Stimulated activated CD4-positive, alpha-beta T cell treated with anti-CD3 and anti-CD28 coated beads, Interleukin-15, amount 100 ng/mL, for 1 hour (primary cell): ENCODE measurements at places on chromosomes 16 and 17.

DNA sequence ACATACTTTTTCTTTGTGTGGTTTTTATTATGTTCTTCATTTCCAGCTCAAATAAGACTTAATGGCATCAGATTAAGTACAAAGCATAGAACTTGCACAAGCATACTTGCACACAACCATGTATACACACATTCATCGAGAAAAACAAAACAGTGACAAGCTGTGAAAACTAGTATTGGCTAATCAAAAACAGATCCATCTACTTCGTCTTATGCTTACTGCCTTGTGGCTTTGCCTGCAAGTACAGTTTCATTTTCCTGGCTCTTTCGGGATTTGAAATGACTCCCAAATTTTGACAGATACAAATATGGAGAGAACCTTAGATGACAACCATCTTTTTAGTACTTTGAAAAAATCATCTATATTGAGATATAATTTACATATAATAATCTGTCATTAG is 338.3 kb downstream of the BCAS3 start:
- no peak for DNase-seq

DNA sequence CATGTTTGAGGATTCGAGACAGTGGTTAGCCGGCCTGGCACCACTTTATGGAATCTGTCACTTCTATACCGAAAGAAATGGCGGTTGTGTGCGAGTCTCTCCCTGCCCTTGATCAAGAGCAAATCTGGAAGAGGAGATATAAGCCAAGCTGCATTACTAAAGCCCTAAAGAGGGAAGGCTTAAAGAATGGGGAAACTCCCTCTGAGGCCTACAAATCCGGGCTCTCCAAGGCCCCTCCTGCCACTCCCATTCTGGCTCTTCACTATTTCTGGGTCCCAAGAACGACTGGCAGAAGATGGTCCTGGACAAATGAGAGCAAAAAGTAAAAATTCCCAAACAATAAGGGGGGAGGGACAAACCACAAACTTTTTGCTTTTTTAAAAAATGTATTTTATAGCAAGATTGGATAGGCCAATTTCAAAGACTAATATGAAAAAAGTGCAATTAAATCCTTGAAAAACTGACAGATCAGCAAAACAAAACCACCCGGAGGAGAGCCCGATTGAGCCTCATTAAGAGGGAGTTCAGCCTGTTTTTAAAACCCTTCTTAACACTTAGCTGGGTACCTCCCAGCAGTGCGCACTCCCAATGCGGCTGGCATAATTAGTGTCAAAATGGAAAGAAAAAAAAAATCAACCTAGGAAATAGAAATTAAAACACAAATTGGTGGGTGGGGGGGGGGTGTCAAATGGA is 193.5 kb downstream of the ZFHX3 start:
- no peak for DNase-seq

DNA sequence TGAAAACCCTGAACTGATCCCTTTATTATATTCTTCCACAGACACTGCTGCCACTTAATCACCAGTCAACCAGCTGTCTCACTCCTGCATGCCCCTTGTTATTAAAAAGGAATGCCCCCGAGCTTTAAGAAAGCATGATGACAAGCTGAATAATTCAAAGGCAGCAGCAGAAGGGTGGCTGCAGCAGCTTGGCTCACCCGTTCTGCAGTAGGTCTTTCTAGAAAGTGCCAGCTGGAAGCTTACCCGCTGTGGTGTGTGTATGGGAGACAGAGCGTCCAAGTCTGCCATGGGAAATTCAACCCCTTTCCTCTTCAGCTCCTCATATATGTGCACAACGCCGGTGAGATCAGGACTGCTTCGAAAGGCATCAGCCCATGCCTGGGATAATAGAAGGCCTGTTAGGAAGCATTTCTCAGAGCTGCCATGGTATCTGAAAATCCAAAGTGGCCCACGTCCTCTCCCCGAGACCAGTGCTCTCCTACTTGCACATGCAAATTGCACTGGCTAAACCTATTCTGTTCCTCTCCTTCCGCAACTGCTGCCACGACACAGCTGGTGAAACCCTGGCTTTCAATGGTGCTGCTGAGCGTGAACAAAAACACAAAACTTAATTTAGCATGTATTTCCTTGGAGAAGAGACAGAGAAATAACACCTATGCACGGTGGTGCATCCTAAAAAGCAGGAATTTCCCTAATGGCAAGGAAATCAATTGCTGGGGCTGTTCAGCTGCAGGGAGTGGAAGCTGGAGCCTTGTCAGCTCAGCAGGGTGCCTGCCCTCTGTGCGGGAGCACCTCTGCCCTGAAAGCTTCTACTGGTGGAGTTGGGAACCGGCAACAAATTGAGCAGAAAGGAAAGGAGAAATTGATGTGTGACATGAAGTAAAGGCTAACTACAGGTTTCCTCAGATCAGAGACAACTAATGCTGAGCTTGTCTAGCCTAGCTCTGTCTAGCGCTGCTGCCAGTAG is 47.9 kb upstream of the SREBF1 start:
- no peak for DNase-seq

GRCh38 chr16:74611721-74612120 is 4.8 kb upstream of the GLG1 start:
- DNase-seq = no peak

DNA sequence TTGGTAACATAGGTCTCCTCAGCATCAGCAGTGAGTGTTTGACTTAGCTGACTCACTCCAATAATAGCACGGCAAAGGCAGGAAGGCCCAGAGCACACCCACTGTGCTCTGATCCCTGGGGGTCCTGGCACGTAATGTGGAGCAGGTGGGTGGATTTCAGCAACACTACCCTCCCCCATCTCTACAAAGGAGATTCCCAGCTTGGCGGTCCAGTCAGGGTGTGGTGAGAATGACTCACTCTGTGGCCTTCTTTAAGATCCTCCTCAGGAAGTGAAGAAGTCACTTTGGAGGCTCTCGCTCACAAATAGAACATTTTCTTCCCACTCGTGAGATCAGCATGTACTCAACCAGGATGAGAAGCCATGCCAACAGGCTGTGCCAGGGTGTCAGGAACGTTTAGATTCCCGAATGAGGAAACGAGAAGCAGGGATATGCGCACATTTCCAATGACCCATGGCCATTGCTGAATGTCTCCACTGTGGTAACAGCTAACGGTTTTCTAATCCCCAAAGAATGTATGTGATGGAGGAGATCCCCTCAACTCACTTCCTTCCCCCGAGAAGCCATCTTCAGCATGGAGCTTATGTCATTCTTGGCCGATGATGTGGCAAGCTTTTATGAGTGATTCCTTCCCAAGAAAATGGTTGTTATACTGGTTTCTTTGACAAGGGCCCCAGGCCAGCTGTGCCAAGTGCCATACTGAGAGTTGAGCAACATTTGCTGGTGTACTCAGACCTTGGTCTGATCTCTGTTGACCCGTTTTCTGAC is 365.2 kb downstream of the C16orf95 start:
- DNase-seq = no peak

- DNase-seq = no peak
These were observed 806 bp downstream of the TBX21 start for GRCh38 chr17:47733674-47734410.

DNA sequence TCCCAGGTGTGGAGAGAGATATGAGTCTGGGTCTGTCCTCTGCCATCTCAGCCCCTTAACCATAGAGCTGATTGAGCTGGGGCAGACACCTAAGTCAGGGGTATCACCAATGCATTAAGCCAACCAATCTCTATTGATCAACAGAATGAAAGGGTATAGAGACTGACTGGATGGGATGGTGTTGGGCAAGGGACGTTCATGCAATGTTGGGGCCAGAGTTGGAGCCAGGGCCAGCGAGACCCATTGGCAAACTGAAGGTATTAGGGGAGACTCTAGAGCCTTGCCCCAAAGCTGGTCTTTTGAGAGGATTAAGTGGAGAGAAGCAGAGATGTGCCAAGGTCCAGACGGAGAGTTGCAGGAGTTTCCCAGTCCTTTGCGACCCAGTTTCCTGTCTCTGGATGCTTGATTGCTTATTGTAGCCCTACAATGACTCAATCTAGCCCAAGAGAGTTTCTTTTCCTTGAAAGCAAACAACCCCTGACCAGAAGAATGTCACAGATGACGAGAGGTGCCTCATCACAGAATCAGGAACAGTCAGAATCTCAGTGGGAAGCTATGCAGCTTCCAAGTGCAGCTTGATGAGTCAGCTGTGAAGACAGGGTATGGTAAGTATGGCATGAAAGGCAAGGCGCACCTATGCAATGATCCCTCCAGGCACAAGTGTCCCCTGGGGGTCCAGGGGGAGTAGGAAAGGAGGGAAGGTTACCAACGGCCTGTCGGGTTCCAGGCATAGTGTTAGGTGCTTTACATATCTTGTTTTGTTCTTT is 137.2 kb downstream of the UTP18 start:
- DNase-seq = no peak

- no peak for DNase-seq
These were observed 66.2 kb upstream of the TRAP1 start for GRCh38 chr16:3783516-3783915.

DNA sequence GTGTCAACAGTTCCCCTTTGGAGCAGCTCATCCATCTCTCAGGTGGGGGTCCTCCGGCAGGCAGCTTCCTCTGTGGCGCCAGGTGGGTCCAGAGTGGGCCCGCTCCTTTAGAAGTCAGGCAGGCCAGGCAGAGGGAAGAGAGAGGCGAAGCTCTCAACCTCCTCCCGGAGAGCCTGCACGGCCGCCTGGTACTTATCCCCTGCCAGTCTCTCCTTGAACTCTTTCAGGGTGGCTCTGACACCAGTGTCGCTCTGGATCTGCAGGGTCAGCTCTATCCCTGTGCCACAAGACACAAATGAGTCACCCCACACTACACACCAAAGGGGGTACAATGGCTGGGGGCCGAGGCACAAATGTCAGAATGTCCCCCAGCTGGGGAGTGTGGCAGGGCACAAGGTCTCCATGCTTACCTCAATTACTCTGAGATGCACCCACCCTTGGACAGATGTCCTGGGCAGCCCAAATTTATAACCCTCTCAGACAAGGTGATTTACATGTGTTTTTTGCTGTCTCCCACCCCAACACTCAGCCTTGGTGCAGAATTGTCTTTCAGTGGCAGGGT is 13.6 kb downstream of the SMCR8 start:
- DNase-seq = no peak

- DNase-seq = peak; percentile 12
These were observed at the start of gene ZNF768 for GRCh38 chr16:30526137-30526822. Gene ZNF768, minus strand, starts transcription at chr16:30526566. Its CDS starts 153 bp downstream, at chr16:30526413.

DNA sequence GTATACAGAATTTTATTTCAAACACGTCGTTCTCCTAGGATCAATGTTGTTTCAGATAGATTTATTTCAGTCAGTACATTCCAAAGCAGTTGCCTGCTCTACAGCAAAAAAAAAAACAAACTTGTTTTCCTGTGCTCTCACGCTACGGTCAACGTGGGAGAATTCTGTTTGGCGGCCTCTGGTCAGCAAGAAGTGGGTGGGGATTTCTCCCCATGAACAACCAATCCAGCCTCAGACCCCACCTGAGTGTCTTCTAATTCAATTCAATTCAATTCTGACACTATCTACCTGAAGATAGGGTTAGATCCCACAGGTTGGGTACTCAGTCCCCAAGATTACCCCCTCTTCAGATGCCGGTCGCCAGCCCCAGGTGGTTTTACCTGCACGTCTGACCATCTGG is 22.1 kb downstream of the C17orf58 start:
- no peak for DNase-seq

DNA sequence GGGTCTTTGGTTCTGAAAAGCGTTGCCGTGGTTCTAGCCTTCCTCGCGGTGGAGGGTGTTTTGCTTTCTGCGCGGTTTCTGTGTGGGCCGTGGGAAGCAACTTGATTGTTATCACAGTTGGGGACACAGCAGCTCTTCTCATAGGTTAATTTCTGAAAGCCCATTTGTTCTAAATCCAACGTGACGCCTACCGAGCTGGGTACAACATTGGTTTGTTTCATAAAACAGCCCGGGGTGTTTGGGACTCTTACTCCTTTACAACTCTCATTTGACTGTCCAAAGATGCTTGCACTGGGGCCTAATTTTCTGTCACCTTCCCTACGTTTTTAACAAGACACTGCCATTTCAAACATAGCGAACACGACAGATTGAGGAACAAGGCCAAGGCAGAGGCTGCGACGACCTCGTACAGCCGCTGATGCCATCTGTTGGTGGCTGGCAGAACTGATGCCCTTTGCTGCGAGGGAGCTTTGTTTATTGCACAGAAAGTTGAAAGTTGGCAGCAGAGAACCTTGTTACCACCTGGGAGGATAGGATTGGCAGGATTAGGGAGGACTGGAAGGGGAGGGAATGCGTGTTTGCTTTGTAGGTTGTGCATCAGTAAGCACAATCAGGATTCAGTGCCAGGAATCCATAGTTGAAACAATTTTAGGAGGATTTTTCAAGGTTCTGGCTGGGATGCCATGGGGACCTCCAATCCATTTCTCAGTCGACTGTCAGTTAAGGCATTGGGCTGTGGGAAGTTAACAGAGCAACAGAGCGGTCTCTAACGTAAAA is 98.3 kb downstream of the PITPNC1 start:
- DNase-seq = peak; percentile 75

- no peak for DNase-seq
These were observed 45.6 kb upstream of the LCMT1 start for GRCh38 chr16:25065899-25066298.

DNA sequence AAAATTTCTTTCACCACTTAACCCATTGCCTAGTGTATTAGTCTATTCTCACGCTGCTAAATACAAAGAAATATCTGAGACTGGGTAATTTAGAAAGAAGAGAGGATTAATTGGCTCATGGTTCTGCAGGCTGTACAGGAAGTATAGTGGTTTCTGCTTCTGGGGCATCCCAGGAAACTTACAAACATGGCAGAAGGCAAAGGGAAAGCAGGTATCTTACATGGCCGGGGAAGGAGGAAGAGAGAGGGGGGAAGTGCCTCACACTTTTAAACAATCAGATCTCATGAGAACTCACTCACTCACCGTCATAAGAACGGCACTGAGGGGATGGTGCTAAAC is 931.4 kb upstream of the SOX9 start:
- no peak for DNase-seq
